NCI-H1092 treated with DMSO at 0.1 percent for 48 hours (cell line): ENCODE measurements at places on chromosomes 7 and 10.

DNA sequence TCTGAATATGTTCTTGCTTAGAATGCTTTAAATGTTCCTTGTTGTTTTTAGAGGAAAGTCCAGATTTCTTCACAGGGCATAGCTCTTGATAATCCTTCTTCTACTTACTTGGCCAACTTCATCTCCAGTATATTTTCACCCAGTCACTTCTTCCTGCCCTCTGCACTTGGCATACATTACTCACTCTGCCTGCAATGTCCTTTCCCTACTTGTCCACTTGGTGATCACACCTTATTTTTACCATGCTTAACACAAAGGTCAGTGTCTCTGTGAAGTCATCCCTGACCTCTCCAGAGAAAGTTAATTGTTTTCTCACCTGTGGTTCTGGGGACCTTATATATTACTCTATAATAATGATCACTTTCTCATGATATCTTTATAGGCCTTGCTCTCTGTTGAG lies 23.3 kb downstream of the SFRP4 start:
- no peak for DNase-seq

- DNase-seq, result no peak
These were observed 93.5 kb downstream of the FOXP2 start for GRCh38 chr7:114508086-114508485.

- DNase-seq, result no peak
These were observed 142.2 kb upstream of the HABP2 start for GRCh38 chr10:113410618-113411017.

DNA sequence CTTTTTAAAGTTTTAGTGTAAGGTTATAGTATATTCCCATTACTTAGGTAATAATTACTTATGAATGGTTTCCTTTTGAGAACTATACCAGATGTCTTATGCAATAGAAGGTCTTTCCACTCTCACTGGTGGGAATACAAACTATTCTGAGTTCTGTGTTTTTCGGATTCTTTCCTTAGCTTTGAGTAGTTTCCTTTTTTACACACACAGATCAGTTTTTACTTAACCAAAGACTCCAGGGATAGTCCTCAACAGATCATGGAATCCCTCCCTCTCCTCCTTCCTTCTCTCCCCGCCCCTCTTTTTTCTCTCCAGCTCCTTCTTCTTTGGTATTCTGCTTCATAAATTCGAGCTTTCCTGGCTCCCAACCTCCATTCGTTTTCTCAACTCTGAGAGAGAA lies 13.3 kb downstream of the COPG2 start:
- no peak for DNase-seq

DNA sequence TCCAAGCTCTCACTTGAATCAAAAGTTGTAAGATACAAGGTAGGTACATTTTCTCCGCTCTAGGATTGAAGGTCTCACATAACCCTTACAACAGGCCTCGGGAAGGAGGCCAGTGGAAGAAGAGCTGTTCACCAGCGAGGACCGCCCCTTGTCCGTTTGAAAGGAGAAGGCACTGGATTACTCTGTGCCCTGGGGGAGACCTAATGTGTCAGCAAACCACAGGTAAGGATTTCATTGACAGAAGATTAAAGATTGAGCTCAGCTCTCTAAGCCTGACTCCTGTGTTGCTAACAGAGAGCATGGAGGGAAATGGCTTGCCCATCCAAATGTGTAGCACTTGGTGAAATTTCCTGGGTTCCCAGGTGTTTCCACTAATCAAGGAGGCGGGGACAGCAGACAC lies 81.2 kb downstream of the SLC16A9 start:
- no peak for DNase-seq

- DNase-seq, result no peak
These were observed 22.5 kb upstream of the MYL7 start for GRCh38 chr7:44163591-44163990.

- DNase-seq, result peak; percentile 76
These were observed 62.2 kb upstream of the TARP start for GRCh38 chr7:38335492-38336147.

GRCh38 chr10:50799595-50799994 lies 59.9 kb downstream of the ASAH2B start:
- no peak for DNase-seq

DNA sequence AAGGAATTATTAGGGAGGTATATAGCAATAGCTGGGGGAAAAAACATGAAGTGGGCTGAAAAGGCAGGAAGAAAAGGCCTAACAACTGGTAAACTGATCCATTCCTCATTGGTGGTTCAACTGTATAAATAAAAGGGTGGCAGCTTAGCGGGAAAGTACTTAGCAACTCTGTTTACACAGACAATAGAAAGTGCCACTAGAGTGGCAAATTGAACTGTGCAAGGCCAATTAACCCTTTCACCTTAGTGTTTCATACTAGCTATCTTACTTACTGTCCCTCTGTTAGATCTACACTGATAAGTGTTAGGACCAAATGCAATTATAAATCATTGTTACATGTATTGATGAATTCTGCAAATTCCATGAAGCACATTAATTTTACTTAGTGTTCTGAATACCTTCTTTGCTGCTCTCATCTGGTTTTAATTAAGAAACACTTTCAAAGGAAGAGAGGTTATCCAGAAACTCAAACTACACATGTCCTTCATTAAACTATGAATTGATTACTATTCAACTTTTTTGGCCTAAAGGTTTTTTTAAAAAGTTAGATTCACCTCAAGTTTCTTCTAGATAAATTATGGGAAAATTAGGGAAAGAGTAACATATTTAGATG lies 28.0 kb downstream of the DNAJC1 start:
- peak; percentile 94 for DNase-seq

- peak; percentile 99 for DNase-seq
These were observed at the start of gene HDAC9 for GRCh38 chr7:18495412-18496340. HDAC9 (plus strand) TSS chr7:18495749; CDS start chr7:18496303, 554 bp downstream.

GRCh38 chr7:138741453-138741735 lies 40.2 kb upstream of the SVOPL start:
- no peak for DNase-seq
